Epithelial cell of alveolus of lung (primary cell): ENCODE measurements at places on chromosomes 6 and 20. TPM values are rescaled to one million over a fixed set of nuclear protein-coding genes. Genes with fewer than 3 reads are reported as not detected.

SYNE1 gene
- 22.8 and 34.6 TPM in 2 replicates for total RNA-seq

BEND3 gene
- total RNA-seq: 1.4 and 1.7 TPM in 2 replicates

PLG gene
- not detected in 2 replicates for total RNA-seq

CST5 gene
- total RNA-seq: 0.13 TPM in 1 of 2 replicates, not detected in the other

PTK6 gene
- total RNA-seq: not detected in 2 replicates

MLIP gene
- total RNA-seq: 1.0 TPM in 1 of 2 replicates, not detected in the other

PSMB9 gene
- 7.8 and 43.2 TPM in 2 replicates for total RNA-seq

CALHM4 gene
- total RNA-seq: not detected in 2 replicates

C6orf141 gene
- 1.6 and 3.2 TPM in 2 replicates for total RNA-seq

CPNE5 gene
- total RNA-seq: 0.26 TPM in 1 of 2 replicates, not detected in the other

RIMS1 gene
- 0.16 and 0.91 TPM in 2 replicates for total RNA-seq

ZNF318 gene
- total RNA-seq: 7.0 and 13.6 TPM in 2 replicates

MAP3K7 gene
- 22.8 and 24.0 TPM in 2 replicates for total RNA-seq

LPIN3 gene
- 3.4 and 13.9 TPM in 2 replicates for total RNA-seq

HNF4A gene
- total RNA-seq: not detected in 2 replicates

CITED2 gene
- total RNA-seq: 79.1 and 247 TPM in 2 replicates

RPS21 gene
- total RNA-seq: 1,933 and 5,001 TPM in 2 replicates

FOXS1 gene
- total RNA-seq: 1.7 TPM in 1 of 2 replicates, not detected in the other

JARID2 gene
- total RNA-seq: 9.6 and 13.3 TPM in 2 replicates

COL9A3 gene
- 1.3 and 44.4 TPM in 2 replicates for total RNA-seq

ADGRF4 gene
- total RNA-seq: 0.91 TPM in 1 of 2 replicates, not detected in the other

SLA2 gene
- not detected in 2 replicates for total RNA-seq

MUC21 gene
- not detected in 2 replicates for total RNA-seq

POLR3F gene
- 8.8 and 9.3 TPM in 2 replicates for total RNA-seq

RAE1 gene
- total RNA-seq: 31.7 and 42.4 TPM in 2 replicates

HSPA1L gene
- total RNA-seq: 0.48 and 0.78 TPM in 2 replicates

NCOA6 gene
- total RNA-seq: 7.0 and 17.9 TPM in 2 replicates

NRSN1 gene
- total RNA-seq: not detected in 2 replicates

SMLR1 gene
- total RNA-seq: not detected in 2 replicates

VWA7 gene
- 0.13 TPM in 1 of 2 replicates, not detected in the other for total RNA-seq

TOX2 gene
- 50.7 and 78.0 TPM in 2 replicates for total RNA-seq

PAK5 gene
- total RNA-seq: not detected in 2 replicates

SLCO4A1 gene
- total RNA-seq: not detected in 2 replicates

SGK2 gene
- not detected in 2 replicates for total RNA-seq

CASS4 gene
- total RNA-seq: 0.78 and 3.5 TPM in 2 replicates

BMP7 gene
- total RNA-seq: not detected in 2 replicates

NFKBIE gene
- total RNA-seq: 12.7 and 25.2 TPM in 2 replicates

RNF39 gene
- total RNA-seq: not detected in 2 replicates

SLC4A11 gene
- total RNA-seq: 0.72 and 0.78 TPM in 2 replicates

DUSP15 gene
- 0.13 TPM in 1 of 2 replicates, not detected in the other for total RNA-seq

ARFGEF3 gene
- 0.08 and 0.39 TPM in 2 replicates for total RNA-seq

JPH2 gene
- total RNA-seq: 0.16 and 0.39 TPM in 2 replicates

STK35 gene
- total RNA-seq: 18.1 and 23.0 TPM in 2 replicates

PET117 gene
- total RNA-seq: 10.8 and 12.4 TPM in 2 replicates

FHL5 gene
- total RNA-seq: 0.52 TPM in 1 of 2 replicates, not detected in the other

RANBP9 gene
- 21.1 and 32.5 TPM in 2 replicates for total RNA-seq

NKAPL gene
- total RNA-seq: 2.3 and 2.5 TPM in 2 replicates

C6orf163 gene
- 0.13 and 0.88 TPM in 2 replicates for total RNA-seq

OR2H1 gene
- not detected in 2 replicates for total RNA-seq

CUL9 gene
- total RNA-seq: 12.2 and 15.9 TPM in 2 replicates
